ENCODE measurements at places on chromosomes 4 and X.
A peak's percentile ranks its signal among the peaks of the same experiment; 100 is the strongest.

GRCh38 chrX:65668377-65669310 lies 1.2 kb downstream of the MSN start:
- peak; percentile 44 for DNase-seq

- no peak for DNase-seq
These were observed 179.4 kb downstream of the QDPR start for GRCh38 chr4:17332478-17332877.

GRCh38 chr4:78774417-78774816 lies 1.7 kb upstream of the BMP2K start:
- no peak for DNase-seq

DNA sequence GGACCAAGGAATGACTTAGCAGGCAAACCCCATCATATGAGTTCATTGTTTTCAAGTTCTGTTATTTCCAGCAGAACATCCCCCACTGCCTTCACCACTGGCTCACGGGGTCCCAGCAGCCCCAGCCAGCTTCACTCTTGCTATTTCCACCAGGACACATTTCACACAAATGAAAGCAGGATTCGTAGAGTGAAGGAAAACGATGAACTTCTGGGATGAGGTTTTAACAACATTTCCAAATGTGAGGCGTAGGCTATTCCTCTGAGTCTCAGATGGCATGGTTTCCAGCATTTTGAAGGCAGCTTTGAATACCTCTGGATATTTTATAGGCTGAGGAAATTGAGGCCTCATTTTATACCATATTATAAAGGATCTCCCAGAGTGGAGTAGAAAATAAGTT lies 32.9 kb upstream of the EGFL6 start:
- DNase-seq: no peak

- DNase-seq: no peak
These were observed 304.4 kb upstream of the SLIT2 start for GRCh38 chr4:19947349-19947748.

GRCh38 chr4:76752861-76753501 lies 145.0 kb downstream of the SOWAHB start:
- no peak for DNase-seq

GRCh38 chrX:85569686-85570085 lies 190.2 kb upstream of the POF1B start:
- no peak for DNase-seq

DNA sequence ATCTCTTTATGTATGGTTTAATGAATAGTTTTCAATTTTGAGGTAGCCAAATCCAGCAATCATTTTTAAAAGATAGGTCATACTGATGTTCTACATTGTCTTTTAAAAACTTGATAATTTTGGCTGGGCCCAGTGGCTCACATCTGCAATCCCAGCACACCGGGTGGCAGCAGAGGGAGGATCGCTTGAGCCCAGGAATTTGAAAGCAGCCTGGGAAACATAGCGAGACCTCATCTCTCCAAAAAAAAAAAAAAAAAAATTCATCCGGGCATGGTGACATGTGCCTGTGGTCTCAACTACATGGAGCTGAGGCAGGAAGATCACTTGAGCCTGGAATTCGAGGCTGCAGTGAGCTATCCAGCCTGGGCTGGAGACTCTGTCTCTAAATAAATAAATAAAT lies 419.8 kb downstream of the GALNTL6 start:
- DNase-seq: no peak

DNA sequence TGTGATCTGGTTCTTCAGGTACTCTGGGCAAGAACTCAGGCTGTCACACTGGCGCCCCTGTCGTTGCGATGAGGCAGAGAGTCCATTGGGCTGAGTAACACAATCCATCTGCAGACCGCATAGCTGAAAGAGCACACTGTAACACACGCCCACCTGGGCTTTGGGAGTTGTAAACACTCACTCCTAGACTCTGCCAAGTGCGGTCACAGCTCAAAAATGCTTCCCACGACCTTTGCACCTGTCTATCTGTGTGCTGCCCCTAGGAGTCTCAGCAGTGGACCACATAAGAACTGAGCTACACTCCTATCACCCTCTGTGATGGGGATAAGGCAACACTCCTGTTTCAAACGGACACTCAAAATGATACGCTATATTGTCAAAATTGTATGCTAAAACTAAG lies 2028.3 kb downstream of the PCDH7 start:
- DNase-seq: no peak

DNA sequence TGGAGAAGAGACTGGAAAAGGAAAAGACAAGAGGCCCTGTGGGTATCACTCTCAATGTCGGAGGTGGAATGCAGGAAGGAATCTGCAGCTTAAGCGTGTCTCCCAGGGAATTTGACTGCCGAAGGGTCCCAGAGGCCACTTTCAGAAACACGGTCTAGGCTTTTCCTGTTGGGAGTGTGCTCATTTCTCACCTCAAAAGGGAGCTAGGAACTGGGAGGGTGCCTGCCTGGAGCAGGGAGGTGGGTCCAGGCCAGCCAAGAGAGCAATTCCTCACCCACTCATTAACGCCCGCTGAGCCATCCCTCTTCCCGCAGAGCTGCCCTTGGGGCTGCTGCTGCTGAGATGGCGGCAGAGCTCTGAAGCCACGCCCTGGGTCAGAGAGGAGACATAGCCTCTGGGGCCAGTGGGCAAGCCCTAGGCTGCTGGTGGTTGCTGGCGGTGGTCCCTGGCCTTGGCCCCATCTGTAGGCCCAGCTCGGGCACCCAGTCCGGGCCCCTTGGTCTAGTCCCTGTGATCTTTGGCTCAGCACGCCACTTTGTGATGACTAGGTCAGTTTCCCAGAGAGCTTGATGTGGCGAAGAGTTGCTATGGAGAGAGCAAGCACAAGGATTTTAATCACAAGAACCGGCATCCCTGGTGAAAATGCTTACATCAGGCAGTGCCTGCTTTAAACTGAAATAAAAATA lies 4.1 kb downstream of the ZNF185 start:
- DNase-seq: no peak

Measured in pulmonary artery endothelial cell (primary cell).